ENCODE measurements at places on chromosomes 1 and 21.
A peak's percentile ranks its signal among the peaks of the same experiment; 100 is the strongest.

DNA sequence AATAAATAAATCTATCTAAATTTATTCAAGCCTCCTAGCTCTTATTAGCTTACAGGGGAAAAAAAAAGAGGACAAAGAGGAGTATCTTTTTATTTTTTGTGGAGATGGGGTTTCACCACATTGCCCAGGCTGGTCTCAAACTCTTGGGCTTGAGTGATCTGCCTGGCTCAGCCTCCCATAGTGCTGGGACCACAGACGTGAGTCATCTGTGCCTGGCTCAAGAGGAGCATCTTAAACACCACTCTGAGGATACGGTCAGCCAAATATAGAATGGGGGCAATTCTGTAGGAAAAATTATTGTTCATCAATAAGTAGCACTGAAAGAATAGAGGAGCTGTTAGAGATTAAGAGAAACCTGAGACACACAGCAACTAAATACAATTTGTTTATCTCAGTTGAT lies 24.1 kb downstream of the SLC45A3 start:
- DNase-seq: peak; percentile 24

DNA sequence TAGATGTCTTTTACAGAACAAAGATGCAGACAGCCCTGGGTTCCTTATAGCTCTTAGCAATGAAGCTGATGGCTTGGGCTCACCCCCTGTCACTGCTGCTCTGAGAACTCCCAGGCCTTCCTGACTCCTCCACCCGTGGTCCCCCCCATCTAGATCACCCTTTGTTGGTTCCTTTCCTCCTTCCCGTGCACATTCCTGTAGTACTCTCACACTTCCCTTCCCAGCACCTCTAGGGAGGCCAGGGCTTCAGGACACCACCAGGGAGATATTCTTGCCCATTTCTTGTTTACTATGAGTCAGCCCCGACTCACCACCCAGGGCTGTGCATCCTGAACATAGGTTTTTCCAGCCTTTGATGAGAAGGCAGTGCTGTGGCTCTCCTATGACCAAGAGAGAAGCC lies 14.4 kb upstream of the NOS1AP start:
- peak; percentile 92 for DNase-seq

GRCh38 chr1:201348211-201348566 lies 29.3 kb downstream of the TNNT2 start:
- DNase-seq: peak; percentile 78

DNA sequence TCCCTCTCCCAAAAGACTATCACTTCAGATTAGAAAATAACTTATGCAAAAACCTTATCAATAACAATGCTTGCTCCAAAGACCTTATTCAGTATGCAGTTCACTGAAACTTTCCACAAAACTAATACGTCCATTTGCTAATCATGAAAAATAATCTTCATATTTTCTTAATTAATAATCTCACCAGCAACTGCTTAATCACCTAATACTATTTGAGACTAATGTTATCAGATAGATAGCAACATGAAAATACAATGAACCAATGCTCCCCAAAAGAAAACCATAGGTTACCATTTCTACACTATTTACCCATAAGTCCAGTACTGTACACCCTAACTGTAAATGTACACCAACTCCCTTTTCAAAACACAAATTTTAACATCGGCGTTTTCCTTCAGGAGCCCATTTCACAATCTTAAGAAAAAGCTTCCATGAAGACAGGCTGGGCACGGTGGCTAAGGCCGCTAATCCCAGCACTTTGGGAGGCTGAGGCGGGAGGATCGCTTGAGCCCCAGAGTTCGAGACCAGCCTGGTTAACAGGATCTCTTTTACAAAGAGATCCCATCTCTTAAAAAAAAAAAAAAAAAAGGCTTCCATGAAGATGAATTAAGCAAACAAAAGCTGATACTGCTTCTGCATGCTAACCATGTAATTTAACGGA lies 1.7 kb downstream of the GNB1 start:
- no peak for DNase-seq

DNA sequence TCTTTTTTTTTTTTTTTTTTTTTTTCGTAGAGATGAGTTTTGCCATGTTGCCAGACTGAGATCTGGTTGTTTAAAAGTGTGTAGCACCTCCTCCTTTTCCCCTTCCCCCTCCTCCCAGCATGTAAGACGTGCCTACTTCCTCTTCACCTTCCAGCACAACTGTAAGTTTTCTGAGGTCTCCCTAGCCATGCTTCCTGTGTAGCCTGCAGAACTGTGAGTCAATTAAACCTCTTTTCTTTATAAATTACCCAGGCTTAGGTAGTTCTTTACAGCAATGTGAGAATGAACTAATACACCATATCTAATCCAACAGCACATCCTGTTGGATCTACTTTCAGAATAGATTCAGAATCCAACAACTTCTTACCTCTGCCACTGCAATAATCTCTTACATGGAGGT lies 111.1 kb downstream of the CLIC6 start:
- no peak for DNase-seq

GRCh38 chr1:226617109-226617508 lies 68.5 kb downstream of the STUM start:
- no peak for DNase-seq

GRCh38 chr1:197928849-197929336 lies 11.7 kb downstream of the LHX9 start:
- no peak for DNase-seq

DNA sequence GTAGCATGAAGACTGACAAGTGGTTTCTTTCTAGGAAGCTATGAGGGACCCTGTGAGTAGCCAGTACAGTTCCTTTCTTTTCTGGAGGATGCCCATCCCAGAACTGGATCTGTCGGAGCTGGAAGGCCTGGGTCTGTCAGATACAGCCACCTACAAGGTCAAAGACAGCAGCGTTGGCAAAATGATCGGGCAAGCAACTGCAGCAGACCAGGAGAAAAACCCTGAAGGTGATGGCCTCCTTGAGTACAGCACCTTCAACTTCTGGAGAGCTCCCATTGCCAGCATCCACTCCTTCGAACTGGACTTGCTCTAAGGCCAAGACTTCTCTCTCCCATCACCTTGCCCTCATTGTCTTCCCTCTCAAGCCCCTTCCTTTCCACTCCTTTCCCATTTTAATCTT lies 3.4 kb upstream of the GABPB2 start:
- DNase-seq: no peak

Measured in epithelial cell of esophagus (primary cell).